ENCODE measurements at places on chromosomes 16 and 17.
A peak's percentile ranks its signal among the peaks of the same experiment; 100 is the strongest.

DNA sequence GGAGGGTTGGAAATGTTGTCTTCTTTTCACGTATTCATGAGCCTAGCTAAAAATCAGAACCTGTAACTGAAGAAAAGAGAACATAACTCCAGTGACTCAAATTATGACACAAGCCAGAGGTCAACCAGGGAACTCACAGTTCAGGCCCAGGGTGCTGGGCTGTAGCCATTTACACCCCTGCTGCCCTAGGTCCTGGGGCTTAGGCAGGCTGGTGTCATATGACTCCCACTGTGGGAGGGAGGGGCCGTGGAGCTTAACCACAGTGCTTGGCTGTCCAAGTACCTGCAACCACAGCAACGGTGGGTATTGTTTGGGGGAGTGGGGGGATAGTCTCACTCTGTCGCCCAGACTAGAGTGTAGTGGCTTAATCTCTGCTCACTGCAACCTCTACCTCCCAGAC, 71.1 kb upstream of the AMZ2 start:
- no peak for DNase-seq

DNA sequence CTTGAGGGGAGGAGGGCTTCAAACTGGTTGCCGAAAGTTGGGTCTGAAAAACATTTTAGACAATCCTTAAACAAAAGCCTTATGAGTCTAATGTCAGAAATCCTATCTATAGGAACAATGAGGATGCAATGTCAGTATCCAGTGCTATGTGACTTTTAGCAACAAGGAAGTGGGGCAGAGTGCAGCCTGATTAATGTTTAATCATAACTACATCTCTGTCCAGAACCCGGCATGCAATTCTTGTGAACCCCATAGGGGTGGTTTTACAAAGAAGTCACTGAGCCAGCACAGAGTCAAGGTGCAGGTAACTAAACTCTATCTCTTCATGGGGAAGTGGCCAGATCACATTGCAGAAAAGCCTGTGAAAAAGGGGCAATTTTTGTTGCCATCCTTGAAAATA, 267.5 kb downstream of the HS3ST4 start:
- no peak for DNase-seq

- no peak for DNase-seq
These were observed 2.5 kb downstream of the ZNF23 start for GRCh38 chr16:71459510-71459909.

DNA sequence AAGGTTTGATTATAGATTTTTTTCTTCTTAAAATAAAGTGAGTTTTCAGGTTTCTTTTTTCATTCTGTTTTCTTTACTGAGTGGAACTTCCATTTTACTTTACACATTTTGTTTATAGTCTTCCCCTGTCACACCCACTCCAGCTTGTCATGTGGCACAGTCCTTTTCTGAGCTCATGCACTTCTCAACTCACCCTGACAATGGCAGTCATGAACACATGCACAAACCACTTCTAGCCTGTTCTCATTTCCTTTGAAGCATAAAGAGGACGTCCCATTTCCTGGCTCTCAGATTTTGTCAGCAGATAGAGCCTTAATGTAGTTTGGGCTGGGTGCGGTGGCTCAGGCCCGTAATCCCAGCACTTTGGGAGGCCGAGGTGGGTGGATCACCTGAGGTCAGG, 168.0 kb downstream of the AHSP start:
- DNase-seq: no peak

- DNase-seq: no peak
These were observed 479.1 kb downstream of the SOX9 start for GRCh38 chr17:72599891-72600290.

- no peak for DNase-seq
These were observed 1.0 kb downstream of the GABARAP start for GRCh38 chr17:7241090-7241733.

DNA sequence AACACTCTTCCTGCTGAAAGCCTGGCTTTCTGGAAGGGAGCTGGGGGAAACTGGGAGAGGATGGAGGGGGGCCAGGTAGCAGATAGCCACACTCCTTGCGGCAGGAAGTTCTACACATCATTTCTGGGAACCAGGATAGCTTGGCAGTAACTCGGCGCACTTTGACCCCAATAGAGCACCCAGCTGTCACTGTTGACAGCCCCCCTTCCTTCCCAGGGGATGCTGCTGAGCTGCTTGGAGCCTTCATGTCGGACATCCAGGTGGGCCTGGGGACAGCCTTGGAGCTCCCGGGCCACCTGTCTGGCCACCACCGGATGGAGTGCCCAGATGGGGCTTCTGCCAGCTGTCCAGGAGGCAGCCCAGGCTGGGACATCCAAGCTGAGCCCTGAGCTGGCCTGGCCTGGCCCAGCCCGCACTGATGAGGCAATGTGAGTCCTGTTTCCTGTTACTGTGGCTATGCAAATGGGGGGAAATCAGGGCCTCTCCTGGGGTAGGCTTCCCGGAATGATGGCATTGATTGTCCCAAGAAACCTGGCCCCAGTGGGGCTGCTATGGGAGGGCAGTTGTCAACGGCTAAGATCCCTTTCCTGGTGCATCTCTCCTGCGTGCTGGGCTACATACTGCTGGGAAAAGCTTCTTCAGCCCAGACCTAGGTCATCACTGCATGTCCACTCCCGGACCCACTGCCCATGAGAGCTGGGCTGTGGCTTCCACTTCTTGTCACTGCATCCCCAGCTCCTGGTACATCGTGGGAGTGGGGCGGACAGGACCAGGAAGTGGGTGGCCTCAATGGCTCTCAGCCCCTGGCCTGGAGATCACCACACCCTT, 50.0 kb downstream of the SOCS1 start:
- DNase-seq: no peak

GRCh38 chr17:2125013-2125535, 70.2 kb downstream of the HIC1 start:
- no peak for DNase-seq

DNA sequence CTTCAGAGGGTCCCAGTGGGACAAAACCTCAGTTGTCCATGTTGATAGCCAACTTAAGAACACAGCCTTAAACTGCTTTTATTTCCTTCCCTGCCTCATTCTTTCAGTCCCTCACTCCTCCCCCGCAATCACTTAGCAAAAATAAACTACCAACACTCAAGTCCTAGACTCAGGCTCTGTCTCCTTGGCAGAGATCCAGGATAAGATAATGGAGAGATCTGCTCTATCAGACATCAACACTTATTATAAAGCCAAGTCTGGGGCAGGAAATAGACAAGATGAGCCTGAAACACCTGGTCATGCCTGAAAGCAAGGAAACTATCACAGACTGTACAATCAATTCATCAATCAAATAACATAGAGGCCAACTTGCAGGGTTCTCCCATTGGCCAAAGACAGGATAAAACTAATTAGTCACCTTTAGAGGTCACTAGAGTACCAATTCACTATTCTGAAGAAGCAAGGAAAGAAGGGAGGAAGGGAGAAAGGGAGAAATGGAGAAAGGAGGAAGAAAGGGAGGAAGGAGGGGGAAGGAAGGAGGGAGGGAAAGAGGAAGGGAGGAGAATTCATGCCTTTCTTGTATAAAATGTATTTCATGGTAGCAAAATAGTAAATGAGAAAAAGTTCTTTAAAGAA, 15.7 kb downstream of the HYDIN start:
- DNase-seq: no peak

GRCh38 chr17:75241996-75242460, 19.4 kb downstream of the GGA3 start:
- DNase-seq: no peak

DNA sequence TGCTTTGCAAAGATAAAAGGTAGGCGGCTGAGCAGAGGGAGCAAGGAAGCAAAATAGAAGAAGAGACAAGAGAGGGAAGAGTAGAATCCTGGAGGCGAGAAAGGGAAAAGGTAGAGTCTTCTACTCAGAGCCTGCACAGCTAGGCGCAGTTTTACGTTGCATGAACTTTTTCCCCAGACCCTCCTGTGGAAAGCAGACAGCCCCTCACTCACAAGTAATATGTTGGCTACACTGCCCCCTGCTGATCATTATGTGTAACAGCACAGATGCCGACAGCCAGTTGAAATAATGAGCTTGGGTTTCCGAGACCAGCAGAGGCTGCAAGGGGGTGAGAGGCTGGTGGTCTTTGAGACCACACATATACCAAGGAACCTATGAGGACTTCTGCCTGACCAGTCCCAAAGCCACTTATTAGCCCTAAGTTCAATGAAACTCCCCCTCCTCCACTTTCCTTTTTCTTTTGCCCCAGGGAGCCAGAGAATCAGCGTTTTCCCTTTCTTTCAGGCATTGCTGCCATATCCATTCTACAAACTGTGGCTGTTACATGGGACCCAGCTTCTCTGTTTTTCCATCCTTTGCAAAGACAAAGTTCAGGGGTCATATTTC, 22.5 kb upstream of the CMTR2 start:
- peak; percentile 12 for DNase-seq

DNA sequence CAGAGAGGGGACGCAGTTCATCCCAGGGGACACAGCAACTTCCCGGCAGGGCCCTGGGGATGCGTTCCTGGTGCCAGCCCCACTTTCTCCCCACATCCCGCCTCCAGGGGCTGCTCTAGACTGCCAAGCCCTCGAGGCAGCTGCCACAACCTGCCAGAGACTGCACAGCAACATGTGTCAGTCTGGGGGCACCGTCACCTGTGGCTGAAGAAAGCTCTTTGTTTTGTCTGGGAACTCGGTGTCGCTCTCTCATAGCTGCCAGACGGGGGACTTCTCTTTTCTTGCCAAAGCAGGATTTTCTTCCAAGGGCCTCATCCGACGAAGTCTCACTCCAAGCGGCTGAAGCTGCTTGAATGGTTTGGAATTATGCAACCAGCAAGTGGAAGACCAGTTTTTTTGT, 43.7 kb downstream of the COTL1 start:
- no peak for DNase-seq

DNA sequence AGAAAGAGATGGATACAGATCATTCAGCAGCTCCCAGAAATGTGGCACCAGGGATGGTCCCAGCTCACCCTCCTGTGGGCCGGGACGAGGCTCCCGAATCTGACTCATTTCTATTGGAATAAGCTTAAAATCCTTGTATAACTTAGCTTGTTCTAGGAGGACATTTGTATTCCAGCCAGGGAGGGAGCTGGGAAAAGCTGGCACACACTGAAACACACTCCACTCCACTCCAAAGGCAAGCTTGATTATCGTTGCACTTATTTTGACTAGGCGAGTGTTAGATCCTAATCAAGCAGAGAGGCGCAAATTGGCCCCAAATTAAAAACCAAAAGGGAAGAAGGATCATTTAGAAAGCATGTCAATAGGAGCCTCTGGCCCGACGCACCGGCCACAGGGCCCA, 339.5 kb downstream of the HS3ST4 start:
- DNase-seq: no peak

- no peak for DNase-seq
These were observed 177.2 kb downstream of the TMEM132E start for GRCh38 chr17:34756637-34757021.

DNA sequence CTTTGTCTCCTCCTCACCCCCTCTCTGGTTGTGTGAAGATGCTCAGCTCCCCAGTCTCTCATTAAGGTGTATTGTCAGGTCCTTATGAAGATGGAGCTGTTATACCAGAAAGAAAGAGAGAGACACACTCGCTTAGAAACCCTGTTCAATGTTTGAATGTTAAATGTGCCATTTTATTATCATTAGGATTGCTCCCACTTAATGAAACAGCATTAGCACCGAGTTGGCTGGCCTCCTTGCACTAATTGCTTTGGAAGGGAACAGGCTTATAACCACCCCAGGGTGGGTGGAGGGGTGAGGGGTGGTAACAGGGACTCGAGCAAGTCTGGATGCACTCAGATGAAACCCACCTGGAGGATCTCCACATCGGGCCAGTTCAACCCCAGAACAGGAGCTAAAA, 14.4 kb downstream of the PIPOX start:
- DNase-seq: no peak

GRCh38 chr17:61783556-61784304, 79.6 kb downstream of the BRIP1 start:
- DNase-seq: no peak

DNA sequence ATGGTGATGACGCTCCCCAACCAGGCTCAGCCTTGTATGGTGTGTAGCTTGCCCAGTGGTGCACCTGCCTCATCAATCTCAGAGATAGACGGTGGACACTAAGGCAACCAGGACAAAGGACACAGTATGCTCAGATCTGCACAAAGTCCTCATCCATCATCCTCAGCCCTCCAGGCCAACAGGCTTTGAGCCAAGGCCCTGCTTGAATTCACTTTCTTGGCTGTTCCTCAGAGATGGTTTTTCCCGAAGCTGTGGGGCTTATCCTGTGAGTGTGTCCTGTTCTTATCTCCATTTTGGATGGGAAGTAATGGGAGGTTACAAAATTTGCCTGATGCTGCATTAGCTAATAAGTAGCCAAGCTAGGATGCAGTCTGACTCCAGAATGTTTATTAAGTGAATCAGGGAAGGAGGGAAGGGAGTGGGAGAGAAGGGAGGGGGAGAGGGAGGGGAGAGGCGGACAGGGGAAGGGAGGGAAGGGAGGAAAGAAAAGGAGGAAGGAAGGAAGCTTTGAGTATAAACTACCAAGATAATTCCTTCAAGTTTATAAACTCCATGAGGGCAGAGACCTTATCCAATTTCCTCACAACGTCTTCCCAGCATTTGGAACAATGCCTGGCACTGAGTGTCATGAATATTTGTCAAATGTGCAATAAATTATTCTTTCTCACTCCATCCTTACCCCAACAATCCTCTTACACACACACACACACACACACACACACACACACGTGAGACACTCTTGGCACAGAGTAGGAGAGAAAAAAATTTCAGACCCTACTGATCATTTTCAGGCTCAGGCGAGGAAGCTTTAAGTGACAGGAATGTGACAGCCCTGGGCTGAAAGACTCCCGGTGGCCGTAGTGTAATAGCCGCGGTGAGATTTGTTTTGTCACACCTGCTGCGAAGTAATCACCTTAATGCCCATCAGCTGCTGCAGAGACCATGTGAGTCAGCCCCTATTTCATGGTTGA, 84.3 kb downstream of the BMERB1 start:
- DNase-seq: no peak

DNA sequence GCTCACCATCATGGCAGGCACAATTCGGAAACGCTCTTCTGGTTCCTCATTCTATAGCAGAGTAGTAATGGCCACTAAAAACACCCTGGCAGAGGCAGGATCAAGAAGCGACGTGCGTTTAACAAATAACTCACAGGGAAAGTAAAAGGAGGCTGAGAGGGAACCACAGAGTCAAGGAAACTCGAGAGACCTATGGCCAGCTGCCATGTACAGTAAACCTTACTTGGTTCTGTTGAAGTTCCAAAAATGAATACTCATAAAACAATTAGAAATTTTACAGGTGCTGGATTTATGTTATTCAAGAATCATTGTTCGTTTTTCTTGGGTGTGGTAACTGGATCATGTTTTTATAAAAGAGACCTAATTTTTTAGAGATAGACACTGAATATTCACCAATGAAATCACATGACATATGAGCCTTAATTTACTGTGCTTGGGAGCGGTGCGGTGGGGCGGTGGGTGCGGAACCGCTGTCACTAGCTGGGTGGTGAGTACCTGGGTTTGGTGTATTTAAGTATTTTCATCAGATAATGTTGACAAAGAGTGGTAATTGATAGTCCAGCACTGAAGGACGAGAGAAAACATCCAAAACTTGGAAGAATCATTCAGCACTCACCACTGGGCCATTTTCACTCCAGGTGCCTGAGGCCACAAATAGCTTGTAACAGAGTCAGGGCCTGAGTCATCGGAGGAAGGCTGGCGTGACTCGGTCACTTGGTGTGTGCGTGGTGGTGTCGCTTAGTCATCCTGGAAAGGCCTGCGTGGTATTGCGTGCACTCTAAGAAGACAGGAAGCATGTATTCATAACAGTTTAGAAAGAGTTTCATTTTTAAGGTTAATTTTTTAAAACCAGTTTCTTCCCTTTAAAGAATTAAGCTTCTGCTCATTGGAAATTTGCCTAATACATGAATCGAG, 135.4 kb upstream of the CHMP6 start:
- DNase-seq: peak; percentile 89

Data from Panc1 (cell line).